ENCODE measurements at places on chromosomes 12 and 14.

DNA sequence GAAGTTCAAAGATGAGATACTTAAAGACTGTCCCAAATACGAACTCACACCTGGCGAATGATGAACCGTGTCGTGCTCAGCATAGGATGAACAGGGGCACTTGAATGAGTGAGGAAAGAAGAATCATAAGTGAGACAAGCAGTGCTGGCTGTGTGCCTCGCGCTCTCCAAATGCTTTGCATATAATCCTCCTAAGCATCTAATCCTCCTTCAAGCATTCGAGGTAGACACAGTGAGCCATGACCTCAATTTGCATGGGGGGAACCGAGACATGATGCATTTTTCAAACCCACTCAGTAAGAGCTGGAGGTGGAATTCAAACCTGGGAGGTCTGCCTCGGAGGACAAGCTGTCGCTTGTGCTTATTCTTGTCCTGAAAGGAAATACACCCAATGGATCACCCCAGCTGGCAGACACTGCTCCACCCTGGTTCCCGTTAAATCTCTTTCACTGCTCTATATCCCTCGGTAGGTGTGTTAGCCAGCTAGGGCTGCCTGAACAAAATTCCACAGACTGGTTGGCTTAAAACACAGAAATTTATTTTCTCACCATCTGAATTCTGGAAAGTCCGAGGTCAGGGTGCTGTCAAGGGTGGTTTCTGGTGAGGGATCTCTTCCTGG is 274.0 kb downstream of the SLC15A4 start:
- no peak for DNase-seq

DNA sequence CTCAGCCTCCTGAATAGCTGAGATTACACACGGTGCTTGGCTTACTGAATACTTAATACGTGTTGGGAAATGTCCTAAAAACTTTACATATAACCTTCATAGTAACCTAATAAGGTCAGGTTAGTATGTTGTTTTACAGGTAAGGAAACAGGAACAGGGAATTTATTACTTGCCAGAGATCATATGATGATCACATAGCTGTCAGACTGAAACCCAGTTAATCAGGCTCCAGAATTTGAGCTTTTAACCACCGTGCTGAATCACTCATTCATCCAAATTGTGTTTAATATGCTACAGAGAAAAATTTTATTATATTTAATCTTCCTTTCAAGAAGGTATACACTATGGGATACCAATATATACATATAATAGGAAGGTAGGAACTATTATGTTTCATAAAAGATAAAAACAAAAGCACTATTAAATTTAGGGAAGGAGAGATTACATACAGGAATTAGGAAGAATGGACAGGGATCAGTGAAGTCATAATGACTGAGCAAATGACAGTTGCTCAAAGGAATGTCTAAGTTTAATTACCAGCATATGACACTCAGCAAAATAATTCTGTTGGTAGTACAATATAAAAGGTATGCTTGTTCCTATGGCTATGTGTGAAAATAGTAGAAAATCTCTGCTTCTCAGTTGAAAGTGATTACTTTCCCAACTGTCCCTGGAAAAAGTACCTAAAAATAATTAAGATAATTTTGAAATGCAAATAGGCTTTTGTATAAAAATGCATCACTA is 59.3 kb downstream of the HEATR5A start:
- no peak for DNase-seq

- DNase-seq, result no peak
These were observed 25.2 kb upstream of the NTN4 start for GRCh38 chr12:95815632-95816212.

DNA sequence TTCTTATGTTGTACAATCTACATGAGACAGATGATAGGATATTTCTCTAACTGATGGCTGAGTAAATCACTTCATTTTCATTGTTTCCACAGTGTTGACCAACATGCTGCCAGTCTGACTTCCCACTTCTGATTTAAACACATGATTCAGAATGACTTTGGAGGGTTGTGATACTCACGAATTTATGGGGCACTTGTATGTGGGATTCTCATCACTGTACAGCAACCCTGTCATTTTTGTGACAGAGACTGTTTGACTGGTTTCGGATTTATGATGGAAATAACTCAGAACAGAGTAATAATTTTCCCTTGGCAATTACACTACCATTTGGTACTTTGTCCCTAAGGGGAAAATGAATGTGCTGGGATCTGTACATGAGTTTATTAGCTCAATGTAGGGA is 333.8 kb downstream of the TRHDE start:
- no peak for DNase-seq

DNA sequence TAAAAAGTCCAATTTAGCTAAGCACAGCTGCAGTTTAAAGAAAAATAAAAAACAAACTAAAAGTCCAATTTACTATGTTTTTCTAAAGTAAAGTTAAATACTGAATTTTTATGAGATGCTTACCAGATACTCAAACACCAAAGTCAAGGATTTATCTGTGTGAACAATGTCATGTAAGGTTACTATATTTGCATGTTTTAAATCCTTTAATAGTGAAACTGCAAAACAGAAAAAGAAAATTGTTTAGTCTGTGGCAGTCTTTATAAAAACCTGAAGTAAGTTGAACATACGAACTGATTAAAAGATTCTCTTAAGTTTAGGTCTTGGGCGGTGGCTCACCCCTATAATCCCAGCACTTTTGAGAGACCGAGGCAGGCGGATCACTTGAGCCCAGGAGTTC is 102.7 kb downstream of the CDK17 start:
- no peak for DNase-seq

DNA sequence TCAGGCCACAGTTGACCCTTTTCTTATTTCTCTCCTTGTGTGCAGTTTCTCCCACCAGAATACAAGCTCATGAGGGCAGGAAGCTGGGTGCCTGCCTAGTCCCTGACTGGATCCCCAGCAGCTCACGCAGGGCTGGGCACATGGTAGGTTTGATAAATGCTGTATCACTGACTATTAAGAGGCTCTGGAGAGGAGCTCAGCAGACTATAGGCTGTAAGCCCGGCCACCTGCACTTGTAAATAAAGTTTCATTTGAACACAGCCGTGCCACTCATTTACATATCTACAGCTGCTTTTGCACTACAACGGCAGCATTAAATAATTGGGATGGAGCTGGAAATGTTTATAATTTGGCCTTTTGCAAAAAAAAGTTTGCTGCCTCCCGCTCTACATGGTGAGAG is 32.0 kb downstream of the CHGA start:
- no peak for DNase-seq

DNA sequence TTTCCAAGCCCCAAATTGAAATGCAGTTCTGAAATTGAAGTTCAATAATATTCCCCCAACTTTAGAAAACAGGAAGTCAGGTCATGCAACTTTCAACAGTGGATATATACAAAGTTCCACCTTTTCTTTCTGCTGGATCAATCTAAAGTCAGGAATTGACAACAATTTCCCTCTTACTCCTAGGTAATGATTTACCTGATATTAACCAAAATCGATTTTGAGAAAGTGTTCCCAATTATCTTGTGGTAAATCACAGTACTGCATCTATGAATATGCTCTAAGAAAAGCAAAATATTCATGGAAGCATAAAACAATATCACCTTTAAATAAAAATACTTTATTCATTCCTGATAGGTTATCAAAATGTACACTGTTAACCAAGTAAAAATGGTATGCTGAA is 28.4 kb downstream of the BDKRB1 start:
- DNase-seq, result no peak

DNA sequence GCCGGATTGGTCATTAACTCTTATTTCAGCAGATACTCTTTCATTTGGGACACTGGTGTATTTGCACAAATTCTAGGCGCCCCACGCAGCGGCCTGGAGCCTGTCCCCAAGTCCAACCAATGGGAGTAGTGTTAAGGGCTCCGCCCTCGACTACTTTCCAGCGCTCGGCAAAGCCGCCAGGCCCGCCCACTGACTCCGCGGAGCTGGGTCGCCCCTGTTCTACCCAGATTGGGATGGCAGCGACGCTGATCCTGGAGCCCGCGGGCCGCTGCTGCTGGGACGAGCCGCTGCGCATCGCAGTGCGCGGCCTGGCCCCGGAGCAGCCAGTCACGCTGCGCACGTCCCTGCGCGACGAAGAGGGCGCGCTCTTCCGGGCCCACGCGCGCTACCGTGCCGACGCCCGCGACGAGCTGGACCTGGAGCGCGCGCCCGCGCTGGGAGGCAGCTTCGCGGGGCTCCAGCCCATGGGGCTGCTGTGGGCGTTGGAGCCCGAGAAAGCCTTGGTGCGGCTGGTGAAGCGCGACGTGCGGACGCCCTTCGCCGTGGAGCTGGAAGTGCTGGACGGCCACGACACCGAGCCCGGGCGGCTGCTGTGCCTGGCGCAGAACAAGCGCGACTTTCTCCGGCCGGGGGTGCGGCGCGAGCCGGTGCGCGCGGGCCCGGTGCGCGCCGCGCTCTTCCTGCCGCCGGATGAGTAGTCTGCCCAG is at the start of gene ACOT6:
TSS of gene ACOT6 (plus strand) at position 179 of the 707 bp plus-strand sequence. CDS start at position 234, 55 bp downstream.
- DNase-seq, result peak; percentile 76

- no peak for DNase-seq
These were observed 1845.8 kb upstream of the SEL1L start for GRCh38 chr14:83379436-83379835.

DNA sequence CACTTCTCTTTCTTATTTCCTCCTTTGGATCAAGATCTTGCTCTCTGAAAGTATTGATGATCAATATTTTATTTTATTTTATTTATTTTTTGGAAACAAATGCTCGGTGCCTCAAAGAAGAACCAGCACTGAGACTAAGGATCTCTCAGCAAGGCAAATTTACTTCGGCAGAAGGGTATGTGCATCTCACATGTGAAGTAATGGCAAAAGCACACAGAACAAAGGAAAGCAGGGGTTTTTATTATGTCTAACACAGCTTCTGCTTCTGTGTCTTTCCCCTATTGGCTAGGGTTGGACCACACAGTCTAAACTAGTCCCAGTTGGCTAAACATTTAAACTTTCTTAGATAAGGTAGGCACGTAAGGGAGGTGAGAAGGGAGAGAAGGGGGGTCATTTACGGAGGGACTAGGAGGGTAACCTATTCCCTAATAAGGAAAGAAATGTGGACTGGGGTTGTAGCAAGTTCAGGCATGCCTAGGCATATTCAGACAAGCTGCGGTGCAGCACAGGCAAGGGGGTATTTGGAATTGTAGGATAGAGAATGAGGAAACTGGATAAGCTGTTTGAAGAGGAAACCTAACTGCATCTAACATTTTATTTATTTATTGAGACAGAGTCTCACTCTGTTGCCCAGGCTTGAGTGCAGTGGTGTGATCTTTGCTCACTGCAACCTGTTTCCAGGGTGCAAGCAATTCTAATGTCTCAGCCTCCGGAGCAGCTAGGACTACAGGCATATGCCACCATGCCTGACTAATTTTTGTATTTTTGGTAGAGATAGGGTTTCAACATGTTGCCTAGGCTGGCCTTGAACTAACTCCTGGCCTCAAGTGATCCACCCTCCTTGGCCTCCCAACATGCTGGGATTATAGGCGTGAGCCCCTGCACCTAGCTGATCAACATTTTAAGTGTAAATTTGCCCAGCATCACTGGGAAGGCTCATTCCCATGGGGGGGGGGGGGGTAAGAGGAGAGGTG is 90.0 kb upstream of the EIF5 start:
- no peak for DNase-seq

GRCh38 chr14:87233266-87233665 is 759.7 kb downstream of the GALC start:
- no peak for DNase-seq

- DNase-seq, result peak; percentile 7
These were observed 276 bp upstream of the BMAL2 start for GRCh38 chr12:27332407-27332713.

Data from stimulated activated naive CD8-positive, alpha-beta T cell treated with anti-CD3 and anti-CD28 coated beads, Interleukin-15, Interleukin-2, amounts not matched to agents 100 U/mL and 50 U/mL, for 24 hours (primary cell).